ENCODE measurements at places on chromosomes 7 and 10. TPM values are rescaled to one million over a fixed set of nuclear protein-coding genes. Genes with fewer than 3 reads are reported as not detected.

NUDCD3 gene
- 67.5 TPM for total RNA-seq

TRIM73 gene
- 1.4 TPM for total RNA-seq

CALML5 gene
- total RNA-seq, result not detected

RGS10 gene
- total RNA-seq, result 56.6 TPM

RGR gene
- not detected for total RNA-seq

GRM3 gene
- total RNA-seq, result not detected

AVL9 gene
- total RNA-seq, result 66.2 TPM

EIF3A gene
- 124 TPM for total RNA-seq

SLC16A12 gene
- 0.04 TPM for total RNA-seq

DNA sequence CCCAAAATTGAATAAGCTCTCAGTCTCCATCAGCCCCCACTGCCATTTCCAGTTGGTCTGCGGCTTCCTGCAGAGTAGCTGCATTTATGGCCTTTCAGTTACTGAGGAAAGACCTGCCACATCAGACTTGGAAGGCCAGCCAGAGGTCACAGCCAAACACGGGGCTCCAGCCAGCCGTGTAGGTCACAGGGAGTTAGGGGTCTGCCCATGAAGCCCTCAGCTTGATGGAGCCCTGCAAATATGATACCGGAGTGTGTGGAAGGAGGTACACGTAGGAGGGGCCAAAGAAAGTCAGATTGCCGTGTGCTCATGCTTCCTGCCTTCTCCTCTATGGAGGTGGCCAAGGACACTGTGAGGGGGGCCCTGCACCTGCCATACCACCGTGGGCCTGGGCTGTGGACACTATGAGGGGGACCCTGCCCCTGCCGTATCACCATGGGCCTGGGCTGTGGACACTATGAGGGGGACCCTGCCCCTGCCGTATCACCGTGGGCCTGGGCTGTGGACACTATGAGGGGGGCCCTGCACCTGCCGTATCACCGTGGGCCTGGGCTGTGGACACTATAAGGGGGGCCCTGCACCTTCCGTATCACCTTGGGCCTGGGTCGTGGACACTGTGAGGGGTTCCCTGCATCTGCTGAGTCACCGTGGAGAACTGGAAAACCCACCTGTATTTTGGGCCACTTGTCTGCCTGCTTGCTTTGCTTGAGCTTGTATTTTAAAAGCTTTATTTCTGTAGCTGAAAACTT lies 335.7 kb upstream of the SHH start:
- H3K4me3 ChIP-seq, result no peak overlapping the region
- H3K4me1 ChIP-seq, result no peaks in the 10 kb centered on the region
- no peak for DNase-seq
- H3K36me3 ChIP-seq, result no peaks in the 10 kb centered on the region

DNA sequence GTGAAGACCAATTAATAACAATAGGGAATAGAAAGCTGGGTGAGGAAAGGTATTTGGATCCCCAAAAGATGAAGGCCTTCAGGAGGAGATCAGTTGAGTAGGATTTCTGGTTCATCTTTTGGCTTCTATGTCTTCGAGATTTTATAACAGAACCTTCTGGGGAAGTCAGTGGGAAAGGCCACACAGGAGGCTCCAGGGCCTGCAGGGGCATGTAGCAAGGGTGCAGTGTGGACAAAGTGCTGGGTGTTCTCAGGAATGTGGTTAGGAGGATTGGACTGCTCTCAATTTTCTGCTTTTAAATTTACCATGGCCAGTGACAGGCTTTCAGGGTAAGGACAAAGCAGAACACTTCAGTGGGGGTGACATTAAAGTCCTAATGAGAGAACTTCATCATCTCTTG lies 378.0 kb downstream of the CCSER2 start:
- no peak for DNase-seq
- no peaks in the 10 kb centered on the region for H3K36me3 ChIP-seq
- no peak overlapping the region for H3K27ac ChIP-seq
- no peaks in the 10 kb centered on the region for H3K4me1 ChIP-seq
- H3K27me3 ChIP-seq, result no peaks in the 10 kb centered on the region
- no peak overlapping the region for H3K4me3 ChIP-seq

- H3K27me3 ChIP-seq, result no peaks in the 10 kb centered on the region
- no peak overlapping the region for H3K27ac ChIP-seq
- DNase-seq, result no peak
- no peaks in the 10 kb centered on the region for H3K36me3 ChIP-seq
Observed at GRCh38 chr7:48067475-48067874, 21.6 kb upstream of the UPP1 start.

DNA sequence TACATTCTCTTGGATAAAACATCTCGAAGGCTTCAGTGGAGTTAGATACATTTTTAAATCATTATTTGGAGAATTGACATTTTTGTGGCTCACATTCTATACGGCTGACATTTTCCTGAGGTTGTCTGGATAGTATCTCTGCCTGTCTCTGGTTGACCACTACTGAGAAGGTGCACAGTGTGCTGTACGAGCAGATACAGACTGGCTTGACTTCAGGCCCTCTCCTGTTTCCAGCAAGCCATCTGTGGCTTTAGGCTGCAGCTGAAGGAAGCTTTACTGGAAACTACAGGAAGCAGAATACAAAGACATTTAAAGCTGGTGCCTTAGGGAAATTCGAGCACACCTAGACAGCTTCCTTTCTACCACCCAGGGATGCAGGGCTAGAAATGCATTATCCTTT lies 39.3 kb upstream of the RSU1 start:
- no peak overlapping the region for H3K4me3 ChIP-seq
- no peak overlapping the region for H3K27ac ChIP-seq
- no peaks in the 10 kb centered on the region for H3K4me1 ChIP-seq
- H3K36me3 ChIP-seq, result no peaks in the 10 kb centered on the region

GRCh38 chr10:52440612-52441285 lies 126.7 kb downstream of the DKK1 start:
- DNase-seq, result no peak
- H3K4me1 ChIP-seq, result no peaks in the 10 kb centered on the region
- H3K27ac ChIP-seq, result no peak overlapping the region
- H3K36me3 ChIP-seq, result no peaks in the 10 kb centered on the region
- H3K4me3 ChIP-seq, result no peak overlapping the region

DNA sequence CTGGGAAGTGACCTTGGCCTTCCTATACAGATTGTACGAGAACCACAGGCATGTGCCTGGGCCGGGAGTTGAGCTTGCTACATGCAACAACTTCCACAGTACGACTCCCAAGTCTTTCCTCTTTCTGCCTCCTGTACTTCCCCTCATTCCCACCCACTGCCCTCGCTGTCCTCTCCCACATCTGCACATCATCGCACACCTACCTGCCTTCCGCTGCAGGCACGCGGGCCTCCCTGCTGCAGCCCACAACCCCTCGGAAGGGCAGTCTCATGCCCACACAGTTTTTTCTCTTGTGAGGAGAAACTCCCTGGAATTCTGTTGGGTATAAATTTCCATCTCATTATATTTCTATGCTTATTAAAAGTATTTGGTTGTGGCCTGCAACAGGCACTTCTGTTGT lies 117.2 kb downstream of the ACTR3B start:
- H3K36me3 ChIP-seq, result no peaks in the 10 kb centered on the region
- peaks cover 14% of the 10 kb centered on the region for H3K27me3 ChIP-seq
- no peak overlapping the region for H3K4me3 ChIP-seq
- no peak overlapping the region for H3K27ac ChIP-seq
- no peak for DNase-seq

GRCh38 chr10:109914966-109915365 lies 8.3 kb downstream of the XPNPEP1 start:
- H3K27ac ChIP-seq, result no peak overlapping the region
- H3K4me1 ChIP-seq, result no peaks in the 10 kb centered on the region
- no peak overlapping the region for H3K4me3 ChIP-seq

DNA sequence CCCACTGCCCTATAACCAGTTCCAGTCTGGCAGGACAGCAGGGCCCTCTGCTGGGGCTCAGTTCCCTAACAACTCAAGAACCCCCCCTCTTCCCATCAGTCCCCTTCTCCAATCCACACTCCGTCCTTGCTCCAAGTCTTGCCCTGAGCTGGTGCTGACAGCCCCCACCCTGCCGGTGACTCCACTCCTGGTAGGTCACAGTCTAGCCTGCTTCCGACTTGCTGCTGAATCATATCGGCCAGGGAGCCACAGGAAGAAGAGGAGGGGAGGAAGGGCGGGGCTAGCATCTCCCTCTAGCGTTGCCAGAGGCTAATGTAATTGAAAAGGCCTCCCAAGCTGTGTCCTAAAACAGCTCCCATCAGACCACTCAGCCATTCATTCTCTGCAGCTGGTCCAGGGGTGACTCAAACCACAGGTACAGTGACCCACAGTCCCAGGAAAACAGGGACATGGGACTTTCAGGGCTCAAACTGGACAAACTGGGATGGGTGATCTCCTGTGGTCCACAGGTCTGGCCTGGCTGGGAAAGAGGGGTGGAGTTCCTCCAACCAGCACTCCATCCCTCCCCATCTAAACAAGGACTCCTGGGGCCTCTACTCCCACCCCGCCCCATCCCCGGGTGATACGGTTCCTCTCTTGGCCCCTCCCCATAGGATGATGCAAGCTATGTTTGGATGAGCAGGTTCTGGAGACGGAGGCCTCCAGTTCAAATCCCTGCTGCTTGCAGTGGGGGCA lies 158.8 kb downstream of the SH3PXD2A start:
- peak; percentile 86 for DNase-seq
- no peaks in the 10 kb centered on the region for H3K36me3 ChIP-seq
- peak overlapping the region; percentile 60 for H3K27ac ChIP-seq
- H3K27me3 ChIP-seq, result no peaks in the 10 kb centered on the region
- H3K4me1 ChIP-seq, result peaks cover 38% of the 10 kb centered on the region
- no peak overlapping the region for H3K4me3 ChIP-seq

- H3K4me3 ChIP-seq, result no peak overlapping the region
- no peaks in the 10 kb centered on the region for H3K27me3 ChIP-seq
- H3K27ac ChIP-seq, result no peak overlapping the region
- H3K4me1 ChIP-seq, result peaks cover 56% of the 10 kb centered on the region
Observed at GRCh38 chr7:107113866-107114265, 54.9 kb upstream of the HBP1 start.

GRCh38 chr10:23910291-23910690 lies 298.6 kb upstream of the KIAA1217 start:
- H3K4me3 ChIP-seq, result no peak overlapping the region
- H3K27ac ChIP-seq, result no peak overlapping the region
- DNase-seq, result no peak

GRCh38 chr7:54394834-54395233 lies 147.3 kb upstream of the VSTM2A start:
- no peaks in the 10 kb centered on the region for H3K4me1 ChIP-seq
- H3K36me3 ChIP-seq, result no peaks in the 10 kb centered on the region
- H3K27ac ChIP-seq, result no peak overlapping the region
- DNase-seq, result no peak
